ENCODE measurements at places on chromosomes 12 and 14.
A peak's percentile ranks its signal among the peaks of the same experiment; 100 is the strongest.

DNA sequence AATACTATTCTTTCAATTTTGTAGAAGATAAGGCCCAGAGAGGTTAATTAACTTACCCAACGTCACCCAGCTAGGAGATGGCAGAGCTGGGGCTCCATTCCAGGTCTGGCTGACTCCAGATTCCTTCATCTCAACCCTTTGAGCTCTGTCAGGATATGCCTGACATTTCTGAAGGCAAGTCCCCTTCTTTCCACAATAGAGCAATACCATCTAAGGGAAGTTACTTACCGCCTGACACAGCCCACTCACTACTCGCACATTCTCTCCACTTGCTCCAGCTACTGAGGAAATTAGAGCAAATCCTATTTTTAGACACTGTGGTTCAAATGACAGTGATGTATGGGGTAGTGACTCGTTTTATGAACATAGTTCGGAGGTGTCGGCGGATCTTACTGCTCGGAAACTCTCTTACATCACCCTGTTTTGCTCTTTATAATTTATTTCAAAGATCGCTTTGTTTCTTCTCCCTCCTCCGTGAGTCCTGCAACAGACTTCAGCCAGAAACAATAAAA lies 2.0 kb upstream of the WSCD2 start:
- no peak for DNase-seq

GRCh38 chr14:95095996-95096395 lies 61.3 kb downstream of the DICER1 start:
- no peak for DNase-seq

DNA sequence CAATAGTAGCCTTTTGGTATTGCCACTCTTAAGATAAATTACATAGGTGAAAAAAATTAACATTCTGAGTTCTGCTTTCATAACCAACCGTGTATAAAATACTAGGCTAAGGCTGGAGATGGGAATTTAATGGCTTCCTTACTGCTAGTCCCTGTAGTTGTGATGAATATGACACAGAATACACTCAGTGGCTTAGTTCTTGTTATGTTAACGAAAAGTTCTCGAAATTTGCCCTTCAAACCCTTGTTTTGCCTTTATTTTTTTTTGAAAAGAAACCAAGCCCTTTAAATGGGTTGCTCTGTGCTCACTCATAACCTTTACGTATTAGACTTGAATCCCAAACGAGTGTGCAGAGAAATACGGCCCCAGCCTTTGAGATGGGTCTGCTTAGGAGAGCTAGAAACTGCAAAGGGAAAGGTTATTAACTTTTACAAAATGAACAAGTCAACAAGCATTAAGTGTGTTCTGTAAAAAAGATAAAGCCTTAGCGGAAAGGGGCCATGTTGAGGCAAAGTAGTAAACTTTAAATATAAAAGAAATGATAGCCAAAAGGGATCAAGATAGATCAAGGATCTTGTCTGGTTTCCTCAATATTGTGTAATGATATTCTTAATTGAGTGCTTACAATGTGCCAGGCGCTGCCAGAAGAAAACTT lies 1.7 kb downstream of the NUDT4 start:
- DNase-seq: no peak

DNA sequence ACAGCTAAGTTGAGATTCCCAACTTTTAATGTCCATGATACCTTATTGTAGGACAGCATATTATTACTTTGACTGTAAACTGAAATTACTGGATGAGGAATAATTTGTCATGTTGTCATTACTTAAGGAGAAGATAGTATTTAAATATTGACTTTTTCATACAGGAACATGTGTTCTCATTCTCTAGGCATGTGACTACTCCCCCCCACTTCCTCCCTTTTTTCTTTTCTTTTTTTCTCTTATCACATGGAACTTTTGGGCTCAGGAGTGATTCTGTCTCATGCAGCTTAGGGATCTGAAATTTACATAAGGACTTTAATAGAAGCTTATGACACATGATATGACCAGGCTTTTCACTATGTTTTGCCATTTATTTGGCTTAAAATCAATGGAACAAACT lies 127.7 kb upstream of the SLCO1C1 start:
- no peak for DNase-seq

- DNase-seq: peak; percentile 65
Measured at GRCh38 chr12:107564946-107565345, 120.7 kb upstream of the PWP1 start.

DNA sequence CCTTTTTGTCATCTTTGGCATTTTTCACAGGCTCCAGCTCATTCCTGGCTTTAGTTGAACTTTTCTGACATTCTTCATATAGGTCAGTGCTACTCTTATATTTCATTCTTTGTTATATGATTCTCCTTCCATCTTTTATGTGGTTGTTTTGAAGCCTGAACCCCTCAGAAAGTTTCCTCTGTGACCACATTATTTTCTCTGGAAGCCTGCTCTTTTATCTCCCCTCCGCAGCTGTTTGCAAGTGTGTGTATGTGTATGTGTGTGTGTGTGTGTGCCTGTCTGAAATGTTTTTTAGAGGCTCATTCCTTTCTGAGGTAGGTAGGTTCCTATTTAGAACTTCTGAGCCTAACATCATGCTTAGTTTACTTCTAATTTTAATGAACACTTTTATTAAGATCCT lies 47.6 kb downstream of the ANO4 start:
- no peak for DNase-seq

DNA sequence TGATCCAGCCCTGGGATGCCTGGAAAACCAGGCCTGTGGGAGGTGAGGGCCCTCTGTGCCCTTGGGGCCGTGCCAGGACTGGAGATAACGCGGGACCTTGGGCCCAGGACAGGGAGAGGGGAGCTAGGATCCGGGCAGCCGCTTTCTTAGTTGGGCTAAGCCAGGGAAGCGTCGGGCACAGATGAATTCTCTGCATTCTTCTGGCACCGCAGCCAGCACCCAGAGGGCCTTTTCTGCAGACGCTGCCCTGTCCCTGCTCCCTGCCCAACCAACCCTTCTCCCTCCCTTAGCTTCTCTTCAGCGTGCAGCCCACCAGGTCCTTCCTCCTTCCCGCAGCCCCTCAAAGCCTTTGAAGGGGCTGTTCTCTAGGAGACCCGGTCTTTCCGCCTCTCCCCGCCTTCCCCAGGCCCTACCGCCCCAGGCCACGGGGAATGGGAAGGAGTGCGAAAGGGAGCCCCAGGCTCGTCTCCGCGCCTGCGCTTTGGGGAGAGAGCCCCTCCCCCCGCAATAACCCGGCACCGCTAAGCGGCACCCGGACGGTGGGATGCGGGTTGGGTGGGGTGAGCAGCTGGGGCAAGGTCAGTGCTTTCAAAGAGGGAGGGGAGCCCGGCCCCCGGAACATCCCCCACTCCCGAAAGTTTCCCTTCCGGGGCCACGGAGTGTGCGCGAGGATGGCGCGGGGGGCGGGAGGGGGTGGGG lies 663 bp downstream of the NCKAP5L start:
- peak; percentile 83 for DNase-seq
